ENCODE measurements at places on chromosomes 5 and 9.

DNA sequence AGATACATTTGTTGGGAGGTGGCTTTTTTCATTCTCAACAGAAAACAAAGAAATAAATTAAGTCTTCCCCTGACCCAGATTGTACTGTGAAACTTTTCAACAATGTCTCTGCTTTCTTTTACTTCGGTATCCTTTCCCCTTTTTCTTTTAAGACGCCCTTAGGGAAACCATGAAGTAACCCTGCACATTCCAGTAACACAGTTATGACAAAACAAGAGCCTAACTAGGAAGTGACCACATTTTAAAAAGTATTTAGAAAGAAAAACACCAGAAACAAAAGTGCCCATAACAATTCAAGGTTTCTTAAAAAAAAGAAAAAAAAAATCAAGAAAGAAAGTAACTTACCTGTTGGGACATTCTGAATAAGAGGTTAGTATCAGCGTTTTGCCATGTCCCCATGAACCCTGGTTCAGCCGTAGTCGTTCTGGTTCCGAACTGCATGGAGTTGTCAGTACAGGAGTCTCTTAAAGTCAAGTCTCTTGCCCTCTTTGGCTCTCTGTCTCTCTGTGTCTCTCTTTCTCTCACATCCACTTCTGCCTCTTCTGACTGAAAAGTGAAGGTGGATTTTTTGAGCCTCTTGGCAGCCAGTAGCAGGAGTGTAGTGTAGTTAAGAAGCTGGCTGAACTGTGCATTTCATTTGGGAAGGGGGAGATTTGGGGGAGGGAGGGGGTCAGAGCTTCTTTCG, 142.9 kb downstream of the BNC2 start:
- DNase-seq, result no peak

- no peak for DNase-seq
These were observed 114.7 kb upstream of the IL7R start for GRCh38 chr5:35741971-35742370.

GRCh38 chr5:95620870-95621838, 1.3 kb downstream of the GPR150 start:
- DNase-seq, result peak; percentile 60

- no peak for DNase-seq
These were observed 85.4 kb upstream of the EQTN start for GRCh38 chr9:27382308-27382707.

DNA sequence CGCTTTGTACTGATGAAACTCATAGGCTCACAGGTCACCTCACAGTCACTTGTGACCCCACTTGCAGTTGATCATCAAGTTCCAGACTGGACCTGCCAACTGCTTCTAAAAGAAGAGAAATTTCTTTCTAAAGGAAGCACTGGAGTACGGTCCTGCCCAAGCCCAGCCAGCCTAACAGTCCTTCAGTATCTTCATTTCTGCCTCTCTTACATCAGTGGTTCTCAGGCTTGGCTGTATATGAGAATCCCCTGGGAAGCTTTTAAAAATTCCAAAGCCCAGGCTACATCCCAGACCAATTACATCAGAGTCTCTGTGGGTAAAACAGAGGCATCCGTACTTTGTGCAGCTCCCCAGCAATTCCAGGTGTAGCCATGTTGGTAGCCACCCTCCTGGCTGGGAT, 282.1 kb downstream of the NFIB start:
- no peak for DNase-seq

DNA sequence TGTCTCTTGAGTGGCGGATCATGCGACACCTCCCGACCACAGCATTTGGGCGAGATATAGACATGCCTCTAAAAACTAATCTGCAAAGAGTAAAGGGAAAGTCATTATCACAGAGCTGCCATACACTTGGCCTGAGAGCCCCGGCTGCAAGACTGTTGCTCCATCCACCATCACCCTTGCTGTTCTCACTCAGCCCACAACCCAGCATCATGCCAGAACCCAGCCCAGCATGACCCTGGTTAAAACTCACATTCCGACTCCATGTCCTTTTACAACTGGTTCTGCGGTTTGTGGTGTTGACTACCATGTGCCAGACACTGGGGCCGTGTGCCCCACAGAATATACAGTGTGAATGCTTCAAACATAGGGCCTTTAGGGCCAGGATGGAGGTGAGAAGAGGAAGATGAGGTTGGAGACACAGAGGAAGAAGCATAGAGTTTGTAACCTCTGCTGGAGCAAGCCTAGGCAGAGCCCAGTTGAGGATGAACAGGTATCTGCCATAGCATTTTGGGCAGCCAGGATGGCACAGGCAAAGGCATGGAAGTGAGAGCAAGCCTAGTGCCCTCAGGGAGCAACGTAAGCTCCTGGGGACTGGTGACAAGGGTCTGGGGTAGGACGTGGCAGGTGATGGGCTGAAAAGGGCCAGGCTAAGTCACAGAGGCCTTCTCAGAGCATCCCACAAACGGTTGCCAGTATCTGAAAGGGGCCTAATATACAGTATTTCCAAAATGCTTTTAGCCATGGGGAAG, 37.5 kb upstream of the SMU1 start:
- DNase-seq, result no peak

GRCh38 chr5:111914966-111915636, 158.1 kb upstream of the NREP start:
- DNase-seq, result no peak

DNA sequence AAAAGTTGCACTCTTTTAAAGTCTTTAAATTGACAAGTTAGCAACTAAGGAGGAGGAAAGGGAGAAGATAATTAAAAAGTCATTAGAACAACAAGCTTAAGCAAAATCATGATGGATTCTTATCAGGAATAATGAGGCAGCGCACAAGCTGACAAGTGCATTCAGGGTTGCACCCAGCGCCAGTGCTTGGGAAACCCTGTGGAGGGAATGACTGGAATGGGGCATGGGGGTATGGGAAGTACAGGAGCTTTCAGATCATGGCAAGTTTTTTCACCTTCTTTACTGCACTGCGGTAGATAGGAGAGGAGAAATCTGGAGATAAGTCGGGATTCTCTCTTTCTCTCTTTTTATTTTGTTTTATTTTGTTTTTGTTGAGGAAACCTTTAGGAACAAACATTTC, 117.9 kb upstream of the CKMT2 start:
- DNase-seq, result no peak

DNA sequence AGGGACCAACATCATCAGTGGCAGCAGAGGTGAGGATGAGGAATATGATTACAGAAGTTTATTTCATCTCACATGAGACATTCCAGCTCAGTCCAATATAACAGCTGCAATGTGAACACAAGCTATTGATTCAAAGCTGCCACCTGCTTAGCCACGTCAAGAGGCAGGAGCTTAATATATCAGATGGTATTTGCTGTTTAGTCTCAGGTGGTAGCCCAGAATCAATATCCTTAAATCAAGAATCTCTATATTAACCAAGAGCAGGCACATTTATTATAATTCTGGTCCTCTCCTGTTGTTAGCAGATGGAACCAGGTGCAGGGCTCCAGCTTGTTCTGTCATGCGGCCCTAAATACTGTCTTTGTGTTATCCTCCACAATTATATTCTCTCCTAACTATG, 431.6 kb downstream of the ICE1 start:
- DNase-seq, result peak; percentile 45

DNA sequence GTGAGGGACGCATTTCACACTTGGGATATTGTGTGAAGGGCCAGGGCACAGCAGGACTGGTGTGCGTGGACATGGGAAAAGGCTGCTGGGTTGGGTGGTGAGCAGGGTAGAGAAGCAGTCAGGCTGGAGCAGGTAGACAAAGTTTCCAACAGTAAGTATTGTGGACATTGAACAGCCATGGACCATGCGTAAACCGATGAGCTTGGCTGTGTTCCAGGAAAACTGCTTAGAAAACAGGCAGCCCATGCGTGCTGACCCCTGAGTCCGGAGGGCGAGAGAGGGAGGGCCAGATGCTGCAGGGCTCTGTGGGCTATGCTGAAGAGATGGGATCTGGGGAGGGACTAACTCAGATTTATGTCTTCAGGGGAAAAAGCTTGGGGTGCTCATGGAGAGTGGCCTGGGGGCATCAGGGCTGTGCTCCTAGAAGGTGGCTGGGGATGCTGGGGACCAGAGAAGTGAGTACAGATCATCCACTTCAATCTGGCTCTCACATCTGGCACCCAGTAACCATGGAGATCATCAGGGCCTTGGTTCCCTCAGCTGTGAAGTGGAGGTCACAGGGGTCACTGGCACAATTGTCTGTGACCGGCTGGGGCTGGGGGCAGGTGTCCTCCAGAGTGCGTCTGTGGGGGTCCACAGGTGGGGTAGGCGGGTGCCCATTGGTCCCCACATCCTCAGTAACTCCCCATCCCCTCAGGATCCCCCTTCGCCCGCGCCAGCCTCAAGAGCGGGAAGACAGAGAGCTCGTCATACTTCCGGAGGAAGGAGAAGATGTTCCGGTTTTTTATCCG, 93.3 kb downstream of the CACNA1B start:
- no peak for DNase-seq

GRCh38 chr5:125038477-125038876, 292.0 kb upstream of the ZNF608 start:
- no peak for DNase-seq

All from NCI-H2081 (cell line).